ENCODE measurements at places on chromosomes 2 and 18.

DNA sequence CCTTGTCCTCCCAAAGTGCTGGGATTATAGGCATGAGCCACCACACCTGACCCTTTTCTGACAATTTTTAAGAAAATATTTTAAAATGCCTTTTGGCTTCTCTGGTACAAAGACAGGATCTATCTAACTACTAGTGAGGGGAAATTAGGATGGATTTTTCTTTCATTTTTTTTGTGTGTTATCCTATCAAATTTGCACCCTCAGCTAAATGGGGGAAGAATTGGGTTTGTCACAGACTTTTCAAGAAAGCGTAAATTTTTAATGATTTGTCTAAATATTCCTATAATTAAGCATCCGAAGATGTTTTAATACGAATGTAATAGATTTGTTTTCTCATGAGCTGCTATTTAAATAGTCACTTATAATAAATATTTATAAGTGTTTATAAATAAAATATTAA is 340.0 kb upstream of the ETAA1 start:
- DNase-seq, result no peak

DNA sequence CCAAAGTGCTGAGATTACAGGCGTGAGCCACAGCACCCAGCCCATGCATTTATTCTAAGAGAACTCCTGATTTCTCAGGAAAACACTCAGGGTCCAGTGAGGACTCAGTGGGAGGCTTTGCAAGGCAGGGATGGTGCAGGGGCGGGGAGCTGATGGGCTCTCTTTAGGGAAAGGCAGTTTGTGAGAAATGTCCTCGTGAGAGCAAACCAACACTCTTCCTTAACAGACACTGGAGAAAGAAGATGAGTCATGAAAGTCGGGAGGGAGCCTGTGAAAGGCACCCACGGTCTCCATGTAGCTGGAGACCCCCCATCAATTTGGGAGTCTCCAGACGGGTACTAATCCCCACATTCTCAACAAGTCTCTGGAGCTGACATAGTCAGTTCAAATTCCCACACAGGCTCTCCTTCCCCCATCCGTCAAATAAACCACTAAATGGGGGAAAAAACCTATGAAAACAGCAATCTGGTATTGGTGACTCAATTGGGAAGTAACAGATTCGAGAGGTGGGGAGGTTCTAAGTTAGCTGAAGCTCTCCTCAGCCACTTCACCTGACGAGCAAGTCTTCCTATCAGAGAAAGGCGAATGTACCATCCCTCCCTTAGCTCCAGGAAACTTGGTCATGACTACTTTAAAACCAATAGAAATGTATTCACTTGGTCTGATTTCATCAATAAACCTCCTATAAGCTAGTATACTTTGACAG is 11.0 kb upstream of the CREG2 start:
- no peak for DNase-seq

DNA sequence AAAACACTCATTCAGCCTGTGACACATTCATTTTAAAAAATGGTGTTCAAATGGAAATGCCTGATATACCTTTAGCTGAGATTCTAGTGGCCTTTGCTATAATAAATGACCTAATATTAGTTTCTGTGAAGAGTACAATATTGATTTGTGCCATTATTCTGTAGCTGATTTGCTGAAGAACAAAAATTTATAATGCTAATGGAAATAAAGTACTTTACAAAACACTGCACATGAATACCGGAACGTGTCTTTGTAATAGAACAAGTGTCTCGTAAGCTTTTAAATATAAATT is 138.7 kb downstream of the WDR7 start:
- DNase-seq, result no peak

DNA sequence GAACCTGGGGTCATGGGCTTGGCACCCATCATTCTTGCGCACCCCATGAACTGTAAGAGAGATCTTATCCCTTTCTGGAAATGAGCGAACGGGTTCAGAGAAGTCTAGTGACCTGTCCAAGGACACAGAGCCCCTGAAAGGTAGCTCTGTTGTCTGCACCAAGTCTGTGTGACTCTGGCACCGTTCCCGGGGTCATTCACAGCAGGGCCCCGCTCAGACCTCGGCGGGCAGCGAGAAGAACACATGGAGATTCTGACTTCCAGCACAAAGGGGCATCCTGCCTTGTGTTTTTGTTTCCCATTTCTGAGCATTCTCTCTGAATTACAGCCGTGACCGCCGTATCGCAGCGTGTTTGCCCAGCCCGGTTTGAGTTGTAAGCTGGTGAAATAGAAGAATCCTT is 231.7 kb downstream of the KLHL29 start:
- DNase-seq, result no peak

- no peak for DNase-seq
Measured at GRCh38 chr2:40404517-40404916, 47.4 kb downstream of the SLC8A1 start.

GRCh38 chr2:228268756-228269155 is 87.3 kb upstream of the SPHKAP start:
- DNase-seq, result no peak

- peak; percentile 35 for DNase-seq
Measured at GRCh38 chr2:54709336-54709809, 14.1 kb upstream of the EML6 start.

- peak; percentile 89 for DNase-seq
Measured at GRCh38 chr18:7577706-7578105, 10.6 kb downstream of the PTPRM start.

DNA sequence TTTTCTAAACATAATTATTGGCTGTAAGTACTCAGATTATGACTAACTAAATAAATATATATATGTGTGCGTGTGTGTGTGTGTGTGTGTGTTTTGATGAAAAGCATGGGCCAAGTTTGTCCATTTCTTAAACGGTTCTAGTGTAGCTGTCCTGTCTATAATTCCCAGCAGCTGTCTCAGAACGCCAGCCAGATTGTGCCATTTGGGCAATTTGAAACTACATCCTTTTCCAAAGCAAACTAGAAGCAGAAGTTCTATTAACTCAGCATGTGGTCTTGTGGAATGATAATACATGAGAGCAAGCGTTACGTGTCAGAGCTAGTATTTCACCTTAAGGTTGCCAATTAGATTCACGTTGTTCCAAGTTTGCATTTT is 1.7 kb downstream of the ARHGAP28 start:
- peak; percentile 28 for DNase-seq

DNA sequence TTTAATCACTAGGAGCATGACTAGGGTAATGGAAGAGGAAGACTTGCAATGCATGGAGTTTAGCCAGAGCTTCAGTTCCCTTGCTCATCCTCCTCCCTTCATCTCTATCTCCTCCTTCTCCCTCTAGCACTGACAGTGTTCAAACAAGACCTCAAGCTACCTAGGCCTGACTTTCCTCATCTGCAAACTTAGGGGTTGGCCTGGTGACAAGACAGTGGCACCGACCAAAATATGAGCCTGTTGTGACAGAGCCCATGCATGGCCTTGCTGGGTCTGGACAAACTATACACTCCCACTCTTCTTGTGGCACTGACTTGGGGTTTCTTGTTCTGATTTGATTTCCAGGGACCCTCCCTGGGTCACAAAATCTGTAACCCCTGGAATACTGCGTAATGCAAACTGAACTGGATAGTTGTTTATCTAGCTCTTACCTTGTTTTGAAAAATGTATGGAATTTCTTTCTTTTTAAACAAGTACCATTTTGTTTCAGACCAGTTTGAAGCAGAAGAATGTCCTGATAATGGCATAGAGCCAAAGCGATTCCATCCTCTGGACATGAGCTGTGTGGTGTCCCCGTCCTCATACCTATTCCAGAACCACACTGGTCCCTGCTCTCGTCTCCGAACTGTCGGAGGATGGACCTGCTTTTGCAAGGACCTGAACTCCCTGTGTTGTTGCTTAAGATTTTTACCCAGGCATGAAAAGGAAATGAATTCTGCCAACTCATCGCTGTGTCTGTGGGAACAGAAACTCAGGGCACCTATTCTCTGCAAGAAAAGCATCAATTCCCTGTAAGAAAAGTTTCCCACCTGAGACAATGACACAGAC is 33.4 kb upstream of the PPP4R1 start:
- DNase-seq, result peak; percentile 45

GRCh38 chr18:36179562-36180355 is 7.5 kb upstream of the MOCOS start:
- peak; percentile 30 for DNase-seq

DNA sequence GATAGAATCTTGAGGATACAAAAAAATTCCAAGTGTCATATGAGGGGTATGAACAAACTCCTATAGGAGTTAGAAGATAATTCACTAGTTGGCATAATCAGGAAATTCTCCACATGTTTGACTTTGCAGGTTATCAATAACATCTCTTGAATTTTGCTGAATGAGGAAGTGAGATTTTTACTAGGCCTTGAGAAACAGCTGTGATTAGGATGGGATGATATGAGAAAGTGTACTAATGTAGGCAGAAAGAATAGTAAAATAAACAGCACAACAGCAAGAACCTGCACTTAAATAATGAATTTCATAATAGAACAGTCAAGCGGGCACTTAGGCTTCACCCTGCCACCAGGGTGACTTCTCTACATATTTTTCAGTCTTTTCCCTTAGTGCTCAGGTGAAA is 570.8 kb upstream of the CRIM1 start:
- DNase-seq, result no peak

DNA sequence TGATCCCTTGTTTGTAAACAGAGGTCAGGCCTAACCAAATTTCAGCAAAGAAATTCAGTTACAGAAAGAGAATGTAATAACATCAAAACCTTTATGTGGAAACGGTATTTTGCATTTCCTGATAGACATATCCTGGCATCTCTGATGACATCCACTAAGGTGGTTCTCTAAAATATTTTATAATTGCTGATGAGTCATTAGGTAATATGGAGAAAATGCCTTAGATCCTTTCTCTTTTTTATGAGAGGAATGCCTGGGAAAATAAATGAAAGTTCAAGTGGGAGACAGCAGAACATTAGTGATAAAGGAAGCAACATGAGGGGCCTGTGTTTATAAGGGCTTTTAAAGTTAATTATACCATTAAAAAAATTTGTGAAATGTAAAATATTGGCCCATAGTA is 72.6 kb downstream of the PLCL1 start:
- no peak for DNase-seq

DNA sequence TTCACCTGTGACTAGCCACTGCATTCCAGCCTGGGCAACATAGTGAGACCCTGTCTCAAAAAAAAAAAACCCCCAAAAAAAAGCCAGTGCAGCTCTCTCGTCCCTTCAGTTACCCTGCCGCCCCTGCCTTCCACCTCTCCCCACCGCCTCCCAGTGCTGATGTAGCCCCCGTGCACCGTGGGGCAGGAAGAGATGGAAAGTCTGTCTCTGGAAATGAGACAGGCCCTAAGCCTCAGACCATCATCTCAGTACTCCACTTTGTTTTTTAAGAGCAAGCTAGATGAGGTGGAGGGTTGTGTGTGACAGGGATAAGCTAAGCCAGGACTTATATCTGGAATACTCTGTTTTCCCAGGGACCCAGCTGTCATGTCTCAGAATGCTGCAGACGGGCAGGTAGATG is 32.0 kb downstream of the MERTK start:
- no peak for DNase-seq

DNA sequence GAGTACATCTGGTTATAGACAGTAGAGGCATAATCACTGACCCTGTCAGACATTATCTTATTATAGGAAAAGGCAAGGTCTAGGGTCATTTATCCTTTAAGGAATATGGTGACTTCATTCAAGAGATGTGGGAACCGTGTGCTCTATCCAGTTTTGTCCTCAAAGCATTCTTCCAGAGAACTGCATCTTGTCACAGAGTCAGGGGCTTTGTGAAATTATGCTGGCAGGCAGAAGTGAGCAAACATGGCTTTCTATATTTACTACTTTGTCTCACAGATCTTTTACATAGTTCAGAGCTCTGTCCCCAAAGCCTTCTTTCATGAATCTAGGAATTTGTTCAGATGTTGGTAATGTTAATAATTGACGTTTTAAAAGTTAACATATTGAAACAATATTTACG is 177.4 kb downstream of the ASXL3 start:
- DNase-seq, result no peak

GRCh38 chr2:164913640-164914350 is 41.5 kb downstream of the SLC38A11 start:
- peak; percentile 58 for DNase-seq

Data from kidney tubule cell (primary cell).